M059J (cell line): ENCODE measurements at places on chromosomes 7 and 10. TPM values are rescaled to one million over a fixed set of nuclear protein-coding genes. Genes with fewer than 3 reads are reported as not detected.

GRCh38 chr7:156635529-156636385 lies 4.8 kb upstream of the RNF32 start:
- DNase-seq = no peak

DNA sequence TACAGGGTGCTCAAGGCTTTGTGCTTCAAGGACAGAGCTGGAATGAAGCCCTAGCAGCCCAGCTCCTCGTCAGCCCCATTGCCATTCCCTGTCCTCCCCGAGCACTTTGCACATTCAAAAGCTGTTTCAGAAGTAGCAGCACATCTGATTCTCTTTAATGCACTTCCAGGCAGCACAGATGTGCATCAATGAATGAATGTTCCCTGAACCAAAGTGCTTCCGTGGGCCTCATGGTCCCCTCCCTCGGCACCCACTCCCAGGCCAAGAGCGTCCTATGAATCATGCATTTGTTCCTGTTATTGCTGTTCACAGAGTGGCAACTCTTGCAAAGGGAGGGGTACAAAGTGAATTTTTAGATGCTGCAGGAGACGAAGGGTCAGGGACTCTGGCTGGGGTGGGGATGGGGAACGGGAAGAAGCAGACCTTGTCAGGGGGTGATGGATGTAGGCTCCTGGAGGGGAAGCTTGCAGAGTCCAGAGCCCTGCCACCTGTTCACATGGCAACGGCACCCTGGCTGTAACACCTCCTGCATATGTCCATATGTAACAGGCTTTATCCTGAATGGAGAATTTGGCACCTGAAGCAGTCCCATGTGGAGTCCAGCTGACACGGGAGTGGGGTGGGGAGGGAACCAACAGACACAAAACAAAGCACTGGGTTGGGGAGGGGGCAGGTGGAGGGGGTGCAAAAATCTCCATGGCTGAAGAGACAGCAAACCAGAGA lies 62.2 kb upstream of the BAIAP2L1 start:
- no peak for DNase-seq

DNA sequence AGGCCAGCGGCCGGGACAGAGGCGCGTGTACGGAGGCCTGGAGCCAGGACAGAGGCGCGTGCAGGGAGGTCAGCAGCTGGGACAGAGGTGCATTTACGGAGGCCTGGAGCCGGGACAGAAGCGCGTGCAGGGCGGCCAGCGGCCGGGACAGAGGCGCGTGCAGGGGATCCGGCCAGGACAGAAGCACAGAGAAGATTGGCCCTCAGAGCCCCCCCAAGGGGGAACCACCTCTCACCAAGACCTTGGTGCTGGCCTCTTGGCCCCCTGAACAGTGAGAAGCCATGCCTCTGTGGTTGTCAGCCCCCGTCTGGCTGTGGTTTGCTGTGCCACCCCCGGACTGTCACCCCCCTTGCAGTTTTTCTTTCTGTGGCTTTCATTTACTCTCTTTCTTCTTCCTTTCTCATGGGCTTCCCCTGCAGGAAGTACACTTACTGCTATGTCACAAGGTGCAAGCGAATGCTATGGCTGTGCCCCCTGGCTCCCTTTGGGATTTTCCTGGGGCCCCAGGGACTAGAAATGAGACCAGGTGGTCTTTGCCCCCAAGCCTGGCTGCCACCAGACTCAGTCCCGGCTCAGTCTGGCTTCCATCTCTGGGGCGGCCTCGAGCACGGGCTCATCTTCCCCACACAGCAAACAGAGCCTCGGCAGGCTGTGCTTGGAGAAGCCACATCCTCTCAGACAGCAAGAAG lies 41.1 kb downstream of the INSIG1 start:
- DNase-seq = no peak

GRCh38 chr7:155893664-155894063 lies 81.4 kb upstream of the SHH start:
- DNase-seq = no peak

DNA sequence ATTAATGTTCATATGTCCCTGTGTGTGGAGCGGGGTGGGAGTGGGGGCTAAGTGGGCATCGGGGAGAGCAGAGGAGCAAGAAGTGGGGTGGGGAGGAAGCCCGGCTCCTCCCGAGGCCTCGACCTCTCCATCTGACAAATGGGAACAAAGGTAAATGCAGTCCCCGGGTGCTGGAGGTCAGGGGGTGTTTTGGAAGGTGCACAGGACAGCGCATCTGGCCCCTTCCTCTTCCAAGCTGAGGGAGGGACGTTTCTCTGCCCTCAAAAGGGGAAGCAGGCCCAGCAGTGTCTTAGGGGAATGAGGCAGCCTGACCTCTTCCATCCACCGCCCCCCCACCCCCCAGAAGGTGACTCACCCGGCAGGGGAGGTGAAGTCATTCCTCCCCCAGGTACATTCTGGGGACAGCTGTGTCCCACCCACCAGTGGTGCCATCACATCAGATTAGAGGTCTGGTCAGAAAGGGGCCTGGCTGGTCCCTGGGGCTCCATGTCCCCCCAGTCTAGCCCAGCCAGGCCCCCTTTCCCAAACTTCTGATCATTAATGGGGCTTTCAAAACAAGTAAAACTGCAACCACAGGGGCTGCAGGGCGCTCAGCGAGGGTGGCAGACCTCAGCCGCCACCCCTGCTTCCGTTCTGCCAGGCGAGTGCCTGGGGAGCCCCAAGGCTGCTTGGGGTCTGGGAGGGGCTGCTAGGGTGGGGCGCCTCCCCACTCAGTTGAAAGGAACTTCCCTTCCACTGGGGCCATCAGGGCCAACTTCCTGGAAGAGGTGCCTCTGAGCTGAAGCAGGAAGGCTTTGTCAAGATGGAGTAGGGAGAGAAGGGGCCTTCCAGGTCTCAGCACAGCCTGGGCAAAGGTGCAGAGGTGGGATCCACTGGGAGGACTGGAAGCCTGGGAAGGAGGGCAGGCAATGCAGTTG lies 10.8 kb downstream of the LFNG start:
- peak; percentile 78 for DNase-seq

GRCh38 chr7:130022115-130022514 lies 29.1 kb downstream of the ZC3HC1 start:
- DNase-seq = no peak

DNA sequence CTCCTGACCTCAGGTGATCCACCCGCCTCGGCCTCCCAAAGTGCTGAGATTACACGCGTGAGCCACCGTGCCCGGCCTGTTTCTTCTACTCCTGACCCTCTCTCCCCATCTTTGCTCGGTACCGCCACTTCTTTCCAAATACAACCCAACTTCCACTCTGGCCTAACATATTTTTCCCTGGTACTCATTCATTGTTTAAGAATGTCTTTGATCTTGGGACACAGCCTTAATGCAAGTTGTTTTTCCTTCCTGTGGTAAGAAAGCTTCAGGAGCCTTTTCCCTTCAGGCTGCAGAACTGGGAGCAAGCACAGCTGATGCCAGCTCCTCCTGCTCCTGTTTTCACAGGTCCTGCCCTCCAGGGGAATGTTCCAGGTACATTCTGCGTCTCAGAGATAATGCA lies 13.7 kb downstream of the CALML3 start:
- DNase-seq = peak; percentile 72

GRCh38 chr7:116101704-116102103 lies 71.1 kb upstream of the TFEC start:
- DNase-seq = peak; percentile 12

DNA sequence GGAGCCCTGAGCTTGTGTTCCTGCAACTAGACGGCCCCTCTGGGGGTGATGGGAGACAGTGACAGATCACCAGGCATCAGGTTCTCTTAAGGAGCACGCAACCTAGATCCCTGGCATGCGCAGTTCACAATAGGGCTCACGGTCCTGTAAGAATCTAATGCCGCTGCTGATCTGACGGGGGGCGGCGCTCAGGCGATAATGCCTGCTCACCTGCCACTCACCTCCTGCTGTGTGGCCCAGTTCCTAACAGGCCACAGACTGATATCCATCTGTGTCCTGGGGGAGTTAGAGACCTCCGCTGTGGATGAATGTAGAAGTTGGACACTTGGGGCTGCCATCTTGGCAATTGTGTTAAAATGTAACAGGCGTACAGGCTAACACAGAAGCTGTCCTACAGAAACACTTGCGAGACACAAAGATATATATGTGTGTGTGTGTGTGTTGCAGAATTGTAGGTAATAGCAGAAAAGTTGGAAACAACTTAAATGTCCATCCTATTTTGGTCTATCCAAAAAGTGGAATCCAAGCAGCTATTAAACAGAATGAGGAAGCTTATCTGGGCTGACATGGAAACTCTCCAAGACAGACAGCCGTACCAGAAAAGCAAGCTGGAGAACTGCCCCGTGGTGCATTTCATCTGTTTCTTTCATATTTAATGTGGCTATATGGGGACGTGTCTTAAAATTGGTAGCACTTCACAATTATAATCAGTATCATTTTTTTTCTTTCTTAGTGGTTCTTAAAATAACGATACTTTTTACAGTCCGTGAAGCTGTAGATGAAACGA lies 82.8 kb downstream of the MKI67 start:
- no peak for DNase-seq

DNA sequence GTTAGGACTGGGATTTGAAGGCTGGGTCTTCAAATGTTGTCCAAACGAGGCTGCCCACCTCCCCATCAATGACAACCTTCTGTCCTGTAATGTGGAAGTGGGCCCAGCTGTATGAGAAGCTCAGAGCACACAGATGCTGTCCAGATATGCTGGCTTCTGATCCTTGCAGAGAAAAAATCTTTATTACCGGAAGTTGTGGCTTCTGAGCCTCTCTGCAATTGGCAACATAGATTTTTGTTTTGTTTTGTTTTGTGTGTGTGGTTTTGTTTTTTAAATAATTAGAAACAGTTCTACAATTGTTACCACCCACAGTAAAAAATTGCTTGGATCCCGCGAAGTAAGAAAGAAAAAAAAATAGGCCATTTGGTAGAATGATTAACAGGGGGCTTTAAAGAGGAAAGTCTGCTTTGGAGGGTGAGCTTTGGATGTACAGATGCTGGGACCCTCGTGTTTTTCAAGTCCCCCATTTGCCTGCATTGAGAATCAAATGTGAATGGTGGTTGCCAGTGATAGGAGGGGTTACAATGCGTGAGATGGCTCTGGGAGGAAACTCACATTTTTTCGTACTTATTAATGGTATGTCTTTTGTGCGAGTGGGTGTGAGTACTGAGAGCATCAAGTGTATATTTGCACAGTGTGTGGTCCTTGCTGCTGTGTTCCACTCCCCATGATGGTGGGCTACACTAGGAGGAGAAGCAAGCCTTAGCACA lies 153.2 kb downstream of the TCF7L2 start:
- DNase-seq = peak; percentile 55

GRCh38 chr10:18713077-18713476 lies 53.8 kb downstream of the ARL5B start:
- DNase-seq = peak; percentile 82

- peak; percentile 95 for DNase-seq
Measured at GRCh38 chr10:103895411-103896186, 22.4 kb downstream of the STN1 start.

DNA sequence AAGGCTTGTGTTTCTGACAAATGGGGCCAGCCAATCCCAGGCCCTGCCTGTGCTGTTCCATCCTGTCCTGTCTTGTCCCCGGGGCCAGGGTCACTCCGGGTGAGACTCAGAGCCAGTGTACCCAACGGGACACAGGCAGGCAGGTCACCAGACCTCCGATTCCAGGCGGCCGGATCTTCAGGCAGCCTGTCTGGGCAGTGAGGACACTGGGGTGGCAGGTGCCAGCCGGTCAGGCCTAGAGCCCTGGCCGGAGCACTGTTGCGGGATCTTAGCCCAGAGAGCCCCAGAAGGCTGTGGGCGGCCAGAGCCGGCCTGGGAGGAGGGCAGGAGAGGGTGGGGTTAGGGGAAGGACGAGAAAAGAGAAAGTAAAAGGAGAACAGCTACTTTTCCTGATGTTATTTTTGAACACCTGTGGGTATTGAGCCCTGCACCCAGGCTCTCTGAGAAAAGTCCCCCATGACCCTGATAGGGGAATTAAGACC lies 134.3 kb upstream of the TNRC18 start:
- DNase-seq = no peak

DNA sequence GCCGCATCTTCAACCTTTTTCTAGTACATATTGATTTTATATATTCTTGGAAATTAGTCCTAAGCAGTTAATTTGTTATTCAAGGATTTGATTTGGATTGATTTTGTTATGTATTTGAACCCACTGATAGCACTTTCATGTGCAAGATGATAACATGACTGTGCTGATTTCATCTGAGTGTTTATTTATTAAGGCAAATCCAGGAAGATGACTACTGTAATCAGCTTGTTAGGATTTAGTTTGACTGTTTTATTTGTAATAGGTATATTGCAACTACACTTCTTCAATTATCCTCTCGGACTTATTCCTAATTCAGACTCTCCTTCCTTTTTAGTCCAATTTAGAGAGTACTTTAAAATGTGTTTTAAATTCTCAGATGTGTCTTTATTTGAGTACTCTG lies 75.1 kb upstream of the PRKG1 start:
- no peak for DNase-seq

DNA sequence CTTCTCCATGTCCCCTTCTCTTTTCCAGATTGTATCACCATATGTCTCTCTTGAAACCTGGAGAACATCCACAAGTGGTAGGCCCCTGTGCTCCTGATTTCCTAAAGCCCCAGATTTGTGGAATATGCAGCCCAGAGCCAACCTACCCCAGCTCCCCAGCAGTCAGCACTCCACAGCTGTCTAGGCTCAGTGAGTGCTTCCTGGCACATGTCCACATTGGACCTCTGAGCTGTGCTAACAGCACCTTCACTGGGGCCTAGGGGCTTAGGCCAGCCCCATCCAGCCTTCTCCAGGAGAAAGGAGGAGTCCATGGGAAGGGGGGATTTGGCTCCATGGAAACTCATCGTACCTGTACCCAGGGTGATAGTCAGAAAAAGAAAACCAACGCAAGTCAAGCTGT lies 192.7 kb downstream of the FGFR2 start:
- DNase-seq = no peak

DNA sequence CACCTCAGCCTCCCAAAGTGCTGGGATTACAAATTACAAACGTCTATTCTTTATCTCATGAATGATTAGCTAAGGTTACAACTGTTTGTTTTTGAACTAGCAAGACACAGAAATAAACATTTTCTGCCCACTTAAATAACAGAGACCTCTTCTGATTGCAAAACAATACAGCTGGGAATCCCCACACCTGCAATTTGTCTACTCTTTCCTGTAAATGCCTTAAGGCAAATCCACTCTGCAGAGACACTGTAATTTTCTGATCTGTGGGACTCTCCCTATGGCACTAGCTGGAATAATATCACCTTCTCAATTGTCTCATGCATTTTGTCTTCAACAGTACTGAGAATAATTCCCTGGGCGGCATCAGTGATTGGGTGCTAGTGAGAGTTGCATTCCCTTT lies 149.3 kb upstream of the FAM3C start:
- DNase-seq = peak; percentile 51

GRCh38 chr7:36686499-36686898 lies 37.8 kb downstream of the AOAH start:
- DNase-seq = peak; percentile 78

- DNase-seq = peak; percentile 27
Measured at GRCh38 chr7:7164591-7164990, 17.8 kb upstream of the C1GALT1 start.

- DNase-seq = no peak
Measured at GRCh38 chr7:4857189-4857588, 4.6 kb downstream of the PAPOLB start.

Gene LIPM
- total RNA-seq = not detected in 2 replicates

Gene ASB15
- not detected in 2 replicates for total RNA-seq

Gene LOXL4
- total RNA-seq = 1.2 and 1.6 TPM in 2 replicates

Gene CTAGE8
- total RNA-seq = 0.05 and 0.42 TPM in 2 replicates

Gene ANXA8
- 0.54 and 2.4 TPM in 2 replicates for total RNA-seq

Gene OPN1SW
- total RNA-seq = not detected in 2 replicates

Gene TYW1B
- total RNA-seq = 0.89 and 1.4 TPM in 2 replicates

Gene OR2A7
- total RNA-seq = 0.07 and 0.98 TPM in 2 replicates

Gene AKR1E2
- total RNA-seq = 0.30 TPM in 1 of 2 replicates, not detected in the other

Gene PILRA
- total RNA-seq = 0.54 TPM in 1 of 2 replicates, not detected in the other

Gene GIMAP8
- total RNA-seq = not detected in 2 replicates
